PC-3 (cell line): ENCODE measurements at places on chromosomes 12 and 14. TPM values are rescaled to one million over a fixed set of nuclear protein-coding genes. Genes with fewer than 3 reads are reported as not detected.

CMKLR1 gene
- not detected in 2 replicates for total RNA-seq

AICDA gene
- total RNA-seq = not detected in 2 replicates

ATL1 gene
- 0.63 and 1.3 TPM in 2 replicates for total RNA-seq

ARHGEF25 gene
- total RNA-seq = 10.0 and 18.1 TPM in 2 replicates

RASAL1 gene
- 0.66 and 0.69 TPM in 2 replicates for total RNA-seq

SLC38A2 gene
- 214 and 232 TPM in 2 replicates for total RNA-seq

LRTM2 gene
- total RNA-seq = not detected in 2 replicates

MYL2 gene
- not detected in 2 replicates for total RNA-seq
